ENCODE measurements at places on chromosomes 12 and 14. TPM values are rescaled to one million over a fixed set of nuclear protein-coding genes. Genes with fewer than 3 reads are reported as not detected.

The ARMH4 gene
- not detected for polyA plus RNA-seq

The WNT5B gene
- 1.5 TPM for polyA plus RNA-seq

The CKB gene
- 3.4 TPM for polyA plus RNA-seq

The SLC25A47 gene
- not detected for polyA plus RNA-seq

The ST8SIA1 gene
- 0.35 TPM for polyA plus RNA-seq

The SYNE3 gene
- polyA plus RNA-seq = 12.7 TPM

The PSEN1 gene
- 29.6 TPM for polyA plus RNA-seq

The PPP1R1A gene
- not detected for polyA plus RNA-seq

The RNU4-1 gene
- 7.1 TPM for polyA plus RNA-seq

The TAS2R10 gene
- polyA plus RNA-seq = 0.28 TPM

The ATG2B gene
- 3.0 TPM for polyA plus RNA-seq

The SRGAP1 gene
- 1.2 TPM for polyA plus RNA-seq

The CLEC14A gene
- polyA plus RNA-seq = not detected

The ALG10B gene
- 5.2 TPM for polyA plus RNA-seq

The ABCB9 gene
- 3.4 TPM for polyA plus RNA-seq

The ADGRD1 gene
- 2.0 TPM for polyA plus RNA-seq

The CISTR gene
- not detected for polyA plus RNA-seq

The LUM gene
- 0.23 TPM for polyA plus RNA-seq

The ADCY6 gene
- 0.03 TPM for polyA plus RNA-seq

The CCDC88C gene
- polyA plus RNA-seq = 28.9 TPM

The CELA1 gene
- not detected for polyA plus RNA-seq

The PLEKHH1 gene
- 0.66 TPM for polyA plus RNA-seq
